Renal cortical epithelial cell (primary cell): ENCODE measurements at places on chromosomes 2 and 18. TPM values are rescaled to one million over a fixed set of nuclear protein-coding genes. Genes with fewer than 3 reads are reported as not detected.

GRCh38 chr2:185208261-185208660 lies 530.3 kb upstream of the FSIP2 start:
- DNase-seq = peak; percentile 63

GRCh38 chr2:98507891-98508708 lies 63.4 kb downstream of the INPP4A start:
- DNase-seq = no peak

DNA sequence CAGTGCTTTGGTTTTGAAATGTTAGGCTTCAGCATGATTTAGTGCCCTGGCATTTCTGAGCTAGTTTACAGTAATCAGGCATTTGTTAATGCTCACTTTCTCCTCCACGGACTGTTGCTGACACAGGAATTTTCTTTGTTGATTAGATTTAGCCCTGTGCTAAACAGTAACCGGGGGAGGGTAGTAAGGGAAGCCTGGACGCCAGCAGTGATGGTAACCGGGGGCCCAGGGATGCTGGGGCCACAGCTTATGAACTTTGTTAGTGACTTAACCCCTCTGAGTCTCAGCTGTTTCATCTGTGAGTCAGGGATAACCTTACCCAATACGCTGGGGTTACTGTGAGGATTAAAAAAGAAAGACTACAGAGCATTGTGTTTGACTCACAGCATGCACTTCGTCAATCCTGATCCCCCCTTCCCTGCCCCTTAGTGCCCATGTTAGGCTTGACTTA lies 33.5 kb downstream of the KLHL29 start:
- peak; percentile 89 for DNase-seq

DNA sequence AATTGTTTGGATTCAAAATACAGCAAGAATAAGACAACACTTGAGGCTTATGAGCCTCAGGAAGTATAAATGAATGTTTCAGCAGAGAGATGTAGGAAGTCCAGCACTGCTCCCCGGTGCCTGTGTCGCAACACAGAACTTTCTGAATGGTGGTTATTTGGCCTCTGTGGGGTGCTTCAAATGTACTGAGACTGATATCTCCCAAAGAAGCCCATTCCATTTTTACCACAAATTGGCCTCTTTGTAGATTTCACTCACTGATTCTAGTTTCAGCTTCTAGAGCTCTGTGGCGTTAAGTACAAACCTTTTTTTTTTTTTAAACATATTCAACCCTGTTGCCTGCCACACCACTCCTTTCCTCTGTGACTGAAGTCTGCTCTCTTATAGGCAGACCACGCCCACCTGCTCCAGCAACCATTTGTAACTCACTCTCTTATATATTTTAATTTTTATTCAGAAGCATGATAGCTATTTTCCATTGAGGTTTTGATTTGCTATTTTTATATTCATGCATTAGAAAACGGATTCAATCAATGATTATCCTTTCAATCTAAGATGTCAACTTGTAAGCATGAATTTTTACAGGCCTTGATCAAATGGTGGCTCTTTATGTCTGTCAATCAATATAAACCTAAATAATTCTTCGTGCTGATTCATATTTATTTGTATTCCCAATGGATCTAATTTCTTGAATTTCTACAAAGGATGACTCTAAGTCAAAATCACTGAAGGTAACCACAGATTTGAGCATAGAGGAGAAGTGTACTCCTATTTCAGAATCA lies 277.1 kb upstream of the CCDC68 start:
- DNase-seq = peak; percentile 14

DNA sequence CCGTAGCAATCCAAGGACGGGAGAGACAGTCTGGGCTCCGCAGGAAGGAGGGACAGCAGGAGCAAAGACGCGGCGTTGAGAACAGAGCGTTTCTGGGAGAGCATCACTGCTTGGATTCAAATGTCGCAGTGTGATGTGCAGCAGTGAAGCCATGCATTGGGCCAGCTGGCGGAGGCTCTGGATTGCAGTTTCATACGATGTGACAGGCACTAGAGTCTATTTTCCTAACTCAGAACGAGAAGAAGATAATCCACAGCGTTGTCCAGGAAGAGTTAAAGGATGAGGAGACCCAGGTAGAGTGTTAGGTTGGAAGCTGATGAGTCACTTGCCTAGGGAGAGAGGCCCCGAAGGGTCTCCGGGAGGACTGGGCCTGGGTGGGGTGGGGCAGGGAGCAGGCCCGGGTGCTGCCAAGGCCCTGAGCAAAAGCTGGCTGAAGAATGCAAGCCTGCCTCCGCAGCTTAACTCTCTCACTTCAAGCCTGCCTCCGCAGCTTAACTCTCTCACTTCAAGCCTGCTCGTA lies 17.7 kb upstream of the SEMA4C start:
- no peak for DNase-seq

DNA sequence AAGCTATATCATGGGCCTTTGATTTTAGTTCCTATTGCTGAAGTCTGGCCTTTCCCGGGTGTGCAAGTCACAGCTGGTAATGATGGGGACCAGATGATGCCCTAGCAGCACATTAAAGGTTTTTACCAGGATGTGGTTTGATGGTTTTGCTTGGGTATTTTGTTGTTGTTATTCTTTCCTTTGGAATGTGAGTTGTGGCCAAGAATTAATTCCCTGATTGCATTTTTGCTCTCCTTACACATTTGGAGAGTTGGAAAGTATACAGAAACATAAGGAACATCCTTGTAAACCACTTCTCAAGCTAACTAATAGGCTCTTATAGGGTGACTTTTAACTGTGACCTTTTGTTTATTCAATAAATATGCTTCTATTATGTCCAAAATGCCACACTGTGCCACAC lies 154.1 kb upstream of the MMADHC start:
- peak; percentile 94 for DNase-seq

- DNase-seq = no peak
These were observed 2.0 kb downstream of the RAPH1 start for GRCh38 chr2:203532957-203533658.

DNA sequence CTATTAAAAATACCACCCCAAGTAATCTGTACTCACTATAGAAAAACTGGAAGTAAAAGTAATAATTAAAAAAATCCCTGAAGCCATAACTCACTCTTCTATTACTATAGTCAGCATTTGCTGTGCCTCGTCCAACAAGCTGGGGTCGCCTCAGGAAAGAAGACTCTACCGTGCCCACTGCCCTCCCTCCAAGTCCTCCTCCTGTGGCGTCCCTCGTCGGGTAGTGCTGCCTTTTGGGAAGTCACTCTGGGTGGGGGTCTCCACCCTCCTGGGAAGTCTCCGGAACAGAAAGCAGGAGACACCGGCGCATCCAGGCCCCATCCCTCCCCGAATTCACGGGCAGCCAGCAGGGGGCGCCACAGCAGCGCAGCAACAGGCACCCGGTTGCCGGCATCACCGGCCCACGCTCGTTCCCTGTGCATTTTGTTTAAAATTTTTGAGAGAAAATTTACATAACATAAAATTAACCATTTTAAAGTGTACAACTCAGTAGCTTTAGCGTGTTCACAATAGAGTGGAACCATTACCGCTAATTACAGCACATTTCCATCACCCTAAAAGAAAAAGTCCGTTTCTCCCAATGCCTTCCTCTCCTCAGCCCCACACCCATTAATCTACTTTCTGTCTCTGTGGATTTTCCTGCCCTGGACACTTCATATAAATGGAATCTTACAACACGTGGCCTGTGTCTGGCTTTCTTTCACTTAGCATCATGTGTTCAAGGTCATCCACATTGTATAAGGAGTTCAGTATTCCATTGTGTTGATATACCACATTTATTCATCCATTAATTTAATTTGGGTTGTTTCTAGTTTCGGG lies 62.2 kb downstream of the ADNP2 start:
- DNase-seq = no peak

GRCh38 chr18:4333043-4333442 lies 122.1 kb downstream of the DLGAP1 start:
- DNase-seq = no peak

- DNase-seq = no peak
These were observed 356.4 kb upstream of the ACVR2A start for GRCh38 chr2:147488472-147488871.

DNA sequence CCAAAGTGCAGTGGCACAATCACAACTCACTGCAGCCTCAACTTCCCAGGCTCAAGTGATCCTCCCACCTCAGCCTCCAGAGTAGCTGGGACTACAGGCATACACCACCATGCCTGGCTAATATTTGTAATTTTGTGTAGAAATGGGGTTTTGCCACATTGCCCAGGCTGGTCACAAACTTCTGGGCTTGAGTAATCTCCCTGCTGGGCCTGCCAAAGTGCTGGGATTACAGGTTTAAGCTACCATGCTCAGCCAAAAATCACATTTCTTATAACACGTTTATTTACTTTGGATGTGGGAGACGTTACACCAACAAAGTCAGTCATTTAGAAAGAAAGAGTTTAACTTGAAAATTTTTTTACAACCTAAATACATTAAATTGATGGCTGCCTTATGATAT lies 209.0 kb upstream of the VWC2L start:
- no peak for DNase-seq

DNA sequence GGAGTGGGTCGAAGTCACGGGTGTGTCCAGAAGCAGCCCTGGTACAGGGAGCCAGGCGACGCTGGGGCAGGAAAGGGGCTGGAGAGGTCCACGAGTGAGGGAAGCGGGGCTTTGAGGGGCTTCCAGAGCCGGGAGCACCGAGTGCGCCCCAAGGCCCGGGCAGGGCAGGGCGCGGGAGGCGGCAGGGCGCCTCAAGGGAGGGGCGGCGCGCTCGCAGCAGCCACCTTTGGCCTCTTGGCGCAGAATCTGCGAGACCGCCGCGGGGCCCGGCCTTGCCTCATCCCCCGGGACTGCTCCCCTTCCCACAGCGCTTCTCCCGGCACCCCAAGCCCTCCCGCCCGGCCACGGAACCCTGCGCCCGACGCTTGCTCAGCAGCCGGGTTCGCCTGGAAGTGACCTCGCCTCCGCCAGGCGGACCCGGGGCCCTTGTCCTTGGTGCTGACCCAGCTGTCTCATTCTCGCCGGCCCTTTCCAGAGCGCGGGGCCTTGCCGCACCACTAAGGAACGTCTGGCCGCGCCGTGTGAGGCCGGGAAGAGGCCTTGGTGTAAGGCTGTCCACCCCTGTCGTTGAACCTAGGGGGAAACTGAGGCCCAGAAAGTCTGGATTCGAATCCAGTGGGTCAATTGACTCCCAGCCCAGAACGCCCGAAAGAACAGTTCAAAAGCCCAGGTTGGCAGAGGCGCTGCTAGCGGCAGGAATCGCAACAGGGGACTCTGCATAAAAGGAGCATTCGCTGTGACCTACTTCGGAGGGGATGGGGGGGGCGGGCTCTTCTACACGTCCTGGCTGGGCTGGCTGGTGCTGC lies 584 bp upstream of the DNER start:
- DNase-seq = peak; percentile 18

DNA sequence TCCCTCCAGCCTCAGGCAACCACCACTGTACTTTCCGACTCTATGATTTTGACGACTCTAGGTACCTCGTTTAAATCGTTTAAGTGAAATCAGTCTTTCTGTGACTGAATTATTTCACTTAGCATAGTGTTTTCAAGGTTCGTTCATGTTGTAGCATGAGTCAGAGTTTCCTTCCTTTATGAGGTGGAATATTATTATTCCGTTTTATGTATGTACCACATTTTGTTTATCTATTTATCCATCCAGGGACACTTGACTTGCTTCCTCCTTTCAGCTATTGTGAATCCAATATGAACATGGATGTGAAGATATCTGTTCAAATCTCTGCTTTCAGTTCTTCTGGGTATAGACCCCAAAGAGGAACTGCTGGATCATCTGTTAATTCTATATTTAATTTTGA lies 19.1 kb downstream of the IL1R2 start:
- DNase-seq = no peak

- DNase-seq = no peak
These were observed 43.7 kb downstream of the WIPF1 start for GRCh38 chr2:174553811-174554493.

DNA sequence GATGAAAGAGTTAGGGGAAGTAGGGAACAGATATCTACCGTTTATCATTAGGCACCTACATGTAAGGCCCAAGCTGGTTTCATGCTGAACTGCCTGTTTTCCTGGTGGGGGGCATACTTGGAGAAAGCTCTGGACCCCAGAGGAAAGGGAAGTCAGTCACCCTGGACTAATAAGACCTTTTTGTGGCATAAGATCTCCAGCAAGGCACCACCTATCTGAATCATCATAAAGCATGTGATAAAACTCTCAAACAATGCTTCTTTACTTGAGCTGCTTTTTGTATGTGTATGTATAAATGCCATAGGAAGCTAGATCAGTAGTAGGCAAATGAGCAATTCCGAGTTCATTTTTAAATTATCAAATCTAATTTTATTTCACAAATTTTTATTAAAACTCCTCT lies 104.8 kb downstream of the TANC1 start:
- DNase-seq = peak; percentile 69

GRCh38 chr2:62010632-62011256 lies 105.3 kb downstream of the COMMD1 start:
- DNase-seq = peak; percentile 67

DNA sequence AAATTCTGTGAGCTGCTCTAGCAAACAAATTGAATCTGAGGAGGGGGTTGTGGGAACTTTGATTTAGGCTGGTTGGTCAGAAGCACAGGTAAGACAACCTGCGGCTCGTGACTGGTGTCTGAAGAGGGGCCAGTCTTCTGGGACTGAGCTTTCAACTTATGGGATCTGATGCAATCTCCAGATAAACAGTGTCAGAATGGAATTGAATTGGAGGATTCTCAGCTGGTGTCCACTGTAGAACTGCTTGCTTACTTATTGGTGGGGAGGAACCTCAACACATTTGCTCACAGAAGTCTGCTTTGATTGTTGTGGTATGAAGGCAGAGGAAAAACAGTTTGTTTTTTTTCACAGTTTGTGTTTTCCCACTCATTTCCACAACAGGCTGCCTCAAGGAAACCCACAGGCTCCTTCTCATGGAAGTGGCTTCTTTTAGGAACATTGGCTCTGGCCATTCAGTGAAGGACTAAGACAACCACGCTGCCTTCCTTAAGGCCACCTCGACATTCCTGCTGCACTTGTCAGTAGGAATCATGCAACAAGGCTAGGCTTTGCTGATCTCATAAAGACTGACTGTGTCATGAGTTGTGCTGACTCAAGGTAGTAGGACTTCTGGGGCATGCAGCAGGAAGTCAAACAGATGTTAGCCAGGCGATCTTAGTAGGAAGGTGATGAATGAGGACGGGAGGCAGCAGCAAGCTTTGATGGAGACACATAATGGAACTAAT lies 104.7 kb downstream of the TSN start:
- peak; percentile 72 for DNase-seq

GRCh38 chr2:105373895-105374401 lies 24.9 kb downstream of the FHL2 start:
- DNase-seq = no peak

Gene NOSTRIN
- total RNA-seq = 3.1 and 6.6 TPM in 2 replicates

Gene ELOA2
- total RNA-seq = not detected in 2 replicates

Gene TMEFF2
- not detected in 2 replicates for total RNA-seq

Gene COBLL1
- total RNA-seq = 11.6 and 117 TPM in 2 replicates

Gene MPHOSPH10
- 10.4 and 18.8 TPM in 2 replicates for total RNA-seq

Gene FHOD3
- total RNA-seq = 39.4 and 117 TPM in 2 replicates
